ENCODE measurements at places on chromosomes 3 and 15.

GRCh38 chr3:119517112-119517511, 18.8 kb downstream of the TIMMDC1 start:
- DNase-seq, result no peak

DNA sequence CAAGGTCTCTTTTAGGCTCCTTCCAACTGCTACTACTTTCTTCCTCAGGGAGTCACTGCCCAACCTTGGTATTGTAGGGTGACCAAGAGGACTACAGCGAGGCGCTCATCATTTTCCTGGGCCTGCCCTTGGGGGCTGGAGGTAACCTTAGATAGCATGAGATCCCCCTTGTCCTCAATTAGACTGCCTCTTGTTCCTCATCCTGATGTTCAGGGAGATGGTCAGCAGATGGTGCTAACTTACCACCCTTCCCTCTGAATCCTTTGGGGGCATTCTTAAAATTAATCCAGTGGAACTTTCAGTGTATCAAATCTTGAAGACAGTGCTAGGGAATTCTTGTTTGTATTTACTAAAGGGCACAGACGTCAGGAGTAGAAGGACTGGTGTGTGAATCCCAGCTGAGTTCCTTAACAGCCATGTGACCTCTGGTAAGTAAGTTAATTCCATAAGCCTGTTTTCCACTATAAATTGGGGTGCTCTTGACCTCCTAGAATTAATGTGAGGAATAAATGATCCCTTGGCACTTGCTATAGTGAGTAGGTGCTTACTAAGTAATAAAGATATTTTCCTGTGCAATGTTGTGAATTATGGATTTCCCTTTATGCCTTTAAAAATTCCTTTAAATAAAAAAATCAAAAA, 4.1 kb upstream of the CLPX start:
- peak; percentile 69 for DNase-seq

- DNase-seq, result peak; percentile 59
Measured at GRCh38 chr3:71050538-71051258, 532.8 kb downstream of the FOXP1 start.

DNA sequence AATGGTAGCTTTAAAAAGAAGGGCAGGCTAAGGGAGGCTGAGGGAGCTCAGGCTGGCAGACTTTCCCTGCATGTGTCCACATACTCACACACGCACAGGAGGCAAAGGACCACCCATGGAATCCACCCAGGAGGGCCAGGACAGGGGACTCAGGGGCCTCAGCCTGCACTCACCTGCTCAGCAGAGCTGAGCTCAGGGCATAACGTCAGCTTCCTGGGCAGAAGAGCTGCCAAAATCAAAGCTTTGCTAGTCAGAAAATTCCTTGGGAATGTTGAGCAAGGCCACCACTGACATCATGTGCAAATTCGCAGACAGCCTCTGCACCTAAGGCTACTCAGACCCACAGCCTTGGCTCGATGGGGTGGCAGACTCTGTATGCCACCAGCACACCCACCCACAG, 16.4 kb upstream of the ALAS1 start:
- DNase-seq, result peak; percentile 63

- DNase-seq, result no peak
Measured at GRCh38 chr3:123096126-123096525, 29.3 kb downstream of the PDIA5 start.

DNA sequence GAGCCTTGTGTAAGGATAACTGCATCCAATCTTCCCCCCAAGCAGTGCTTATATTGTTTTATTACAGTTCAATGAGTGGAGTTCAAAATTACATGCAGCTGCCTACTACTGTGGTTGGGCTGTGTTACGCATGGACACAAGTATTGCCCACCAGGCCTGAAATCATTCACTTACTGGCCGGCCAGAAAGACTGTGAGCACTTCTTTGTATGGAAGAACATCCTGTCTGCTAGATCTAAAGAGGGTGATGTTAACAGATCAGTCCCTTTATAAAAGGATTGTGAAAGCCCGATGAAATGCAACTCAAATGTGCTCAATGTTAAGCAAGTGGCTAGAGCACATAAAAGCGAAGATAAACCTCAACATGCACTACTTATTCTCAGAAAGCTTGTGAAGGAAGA, 132.5 kb downstream of the FOXP1 start:
- DNase-seq, result no peak

DNA sequence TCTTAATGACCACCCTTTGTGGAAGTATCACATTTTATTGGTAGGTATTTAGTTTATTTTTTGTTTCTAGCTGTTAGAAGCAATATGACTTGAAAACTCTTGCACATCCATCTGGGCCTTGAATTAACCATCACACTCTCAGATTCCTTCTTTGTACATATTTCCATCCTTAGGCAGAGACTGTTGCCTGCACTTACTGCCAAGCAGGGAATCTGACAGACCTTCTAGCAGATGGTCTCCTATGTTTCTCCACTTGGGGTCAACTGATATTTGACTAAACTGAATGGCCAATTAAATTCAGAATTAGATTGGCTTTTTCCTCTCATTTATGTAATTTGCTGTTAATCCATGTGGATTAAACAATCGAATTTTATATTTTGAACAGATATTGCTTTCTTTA, 324.9 kb upstream of the TGFBR2 start:
- DNase-seq, result no peak

DNA sequence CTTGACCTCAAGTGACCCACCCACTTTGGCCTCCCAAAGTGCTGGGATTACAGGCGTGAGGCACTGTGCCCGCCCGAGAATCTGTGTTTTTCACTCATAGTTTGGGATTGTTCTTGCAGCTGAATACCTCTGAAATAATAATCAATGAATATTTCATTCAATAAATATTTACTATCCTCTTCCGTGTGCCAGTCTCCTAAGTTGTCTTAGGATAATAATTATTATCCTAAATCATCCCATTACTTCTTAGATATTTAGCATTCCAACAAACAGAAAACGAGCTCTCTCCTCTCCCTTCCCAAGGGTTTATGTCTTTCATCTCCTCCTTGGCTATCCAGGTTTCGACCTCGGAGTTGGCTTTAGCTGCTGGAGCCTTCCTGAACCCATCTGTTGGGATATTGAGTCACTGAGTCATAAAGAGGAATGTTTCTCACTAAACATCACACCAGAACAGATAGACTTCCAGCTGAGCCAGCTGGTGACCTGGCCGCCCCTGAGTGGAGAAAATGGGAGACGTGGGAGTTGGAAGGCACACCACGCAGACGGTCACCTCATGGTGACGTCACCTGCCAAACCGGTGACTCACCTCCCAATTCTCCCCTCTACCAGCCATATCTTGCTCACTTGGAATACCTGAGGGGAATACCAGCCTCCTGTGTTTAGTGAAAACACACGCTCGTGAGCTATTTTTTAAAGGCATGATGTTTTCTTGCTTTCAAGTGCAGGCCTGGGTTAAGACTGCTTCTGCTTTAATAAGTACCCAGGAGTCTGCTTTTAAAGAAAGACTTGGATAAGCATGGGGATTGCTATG, 43.9 kb downstream of the BHLHE40 start:
- peak; percentile 99 for DNase-seq

- no peak for DNase-seq
Measured at GRCh38 chr3:97742036-97742435, 22.5 kb upstream of the ARL6 start.

DNA sequence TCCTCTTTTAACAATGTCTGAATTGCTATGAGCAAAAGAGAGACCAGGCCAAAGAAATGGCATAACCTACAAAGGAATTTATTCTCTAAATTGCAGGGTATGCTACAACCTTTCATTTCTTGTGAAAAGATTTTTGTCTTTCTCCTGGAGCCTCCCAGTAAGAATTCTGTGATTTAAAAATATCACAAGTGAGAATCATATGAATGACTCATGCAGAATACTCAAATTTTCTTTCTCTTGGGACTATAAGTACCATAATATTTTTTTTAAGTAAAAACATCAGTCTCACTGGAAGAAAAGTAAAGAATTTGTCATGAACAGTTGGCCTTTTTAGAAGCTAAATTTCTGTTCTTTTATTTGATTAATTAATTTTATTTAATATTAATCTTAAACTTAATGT, 26.3 kb downstream of the SYNPR start:
- DNase-seq, result no peak

- DNase-seq, result peak; percentile 57
Measured at GRCh38 chr3:63478990-63479660, 173.3 kb upstream of the SNTN start.

DNA sequence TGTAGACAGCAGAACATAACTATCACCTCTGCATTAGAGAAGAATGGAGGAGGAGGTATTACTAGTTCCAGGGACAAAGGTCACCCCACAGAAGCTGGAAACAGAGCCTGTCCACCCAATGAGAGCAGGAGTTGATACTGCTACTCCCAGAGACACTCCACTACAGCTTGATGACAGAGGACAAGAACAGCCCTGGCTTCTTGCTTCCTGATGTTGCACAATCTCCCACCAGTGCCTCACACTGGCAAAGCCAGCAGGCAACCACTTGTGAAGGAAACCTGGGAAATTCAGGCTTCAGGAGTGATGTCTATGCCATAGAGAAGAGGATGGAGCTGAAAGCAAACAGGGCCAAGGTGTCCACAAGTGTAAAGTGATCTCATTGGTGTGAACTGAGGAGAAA, 78.0 kb upstream of the POU1F1 start:
- no peak for DNase-seq

DNA sequence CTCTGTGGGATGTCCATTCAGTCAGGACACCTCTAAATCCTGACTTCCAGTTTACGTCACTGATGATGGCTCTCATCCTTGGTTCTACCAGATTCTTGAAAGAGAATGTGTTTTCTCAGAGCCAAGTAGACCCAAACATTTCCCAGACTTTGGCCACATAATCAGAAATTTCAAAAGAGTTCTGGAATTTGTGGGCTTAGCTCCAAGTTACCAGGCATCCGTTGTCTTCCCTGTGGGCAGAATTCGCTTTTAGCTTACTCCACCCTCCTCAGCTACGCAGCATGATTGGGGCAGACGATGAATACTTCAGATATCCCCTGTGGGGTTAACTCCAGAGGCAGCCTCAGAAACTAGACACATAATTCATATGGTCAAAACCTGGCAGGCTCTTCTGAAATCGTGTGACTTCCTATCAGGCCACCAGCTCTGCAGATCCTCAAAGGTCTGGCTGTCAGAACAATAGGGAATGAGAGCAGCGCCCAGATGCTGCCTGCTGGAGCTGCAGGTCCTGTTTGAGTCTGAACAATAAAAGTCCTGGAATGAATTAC, 30.6 kb downstream of the CRTC3 start:
- peak; percentile 99 for DNase-seq

DNA sequence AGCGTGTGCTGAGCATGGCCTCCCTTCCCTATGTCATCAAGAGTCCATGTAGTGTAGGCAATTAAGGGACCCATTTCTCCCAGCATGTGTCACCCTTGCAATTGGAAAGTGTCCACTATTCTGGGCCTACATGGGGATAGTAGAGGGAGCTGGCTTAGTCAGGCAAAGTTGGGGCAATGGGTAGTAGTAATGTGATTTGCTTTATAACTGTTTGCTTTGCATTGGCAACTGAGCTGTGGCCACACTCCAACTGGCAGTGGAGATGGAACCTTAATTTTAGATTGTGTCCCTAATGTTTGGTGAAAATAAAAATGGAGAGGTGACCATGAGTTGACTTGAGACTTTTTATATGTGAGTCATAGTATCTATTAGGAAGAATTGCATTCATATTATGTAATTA, 97.7 kb upstream of the SAMMSON start:
- no peak for DNase-seq

DNA sequence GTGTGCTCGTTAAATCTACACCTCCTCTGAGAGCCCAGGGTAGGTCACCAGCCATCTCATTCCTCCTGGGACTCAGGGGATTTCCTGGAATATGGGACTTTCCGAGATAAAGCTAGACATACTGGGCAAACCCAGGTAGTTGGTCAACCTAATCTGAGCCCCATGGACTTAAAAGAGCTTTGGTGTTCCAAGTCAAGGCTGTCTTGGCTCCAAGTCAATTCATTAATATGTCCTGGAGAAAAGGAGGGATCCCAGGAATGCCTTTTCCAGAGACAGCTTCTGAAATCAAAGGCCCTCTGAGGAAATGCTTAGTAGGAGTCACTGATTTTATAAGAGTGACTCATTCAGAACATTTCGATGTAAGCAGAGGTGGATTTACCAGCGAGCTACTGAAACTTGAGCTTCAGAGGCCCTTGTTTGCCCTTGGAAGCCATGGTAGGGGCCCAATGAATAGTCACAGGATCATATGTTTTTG, 137.3 kb upstream of the UBE2E1 start:
- peak; percentile 91 for DNase-seq

- DNase-seq, result no peak
Measured at GRCh38 chr3:123361071-123361470, 87.8 kb downstream of the ADCY5 start.

DNA sequence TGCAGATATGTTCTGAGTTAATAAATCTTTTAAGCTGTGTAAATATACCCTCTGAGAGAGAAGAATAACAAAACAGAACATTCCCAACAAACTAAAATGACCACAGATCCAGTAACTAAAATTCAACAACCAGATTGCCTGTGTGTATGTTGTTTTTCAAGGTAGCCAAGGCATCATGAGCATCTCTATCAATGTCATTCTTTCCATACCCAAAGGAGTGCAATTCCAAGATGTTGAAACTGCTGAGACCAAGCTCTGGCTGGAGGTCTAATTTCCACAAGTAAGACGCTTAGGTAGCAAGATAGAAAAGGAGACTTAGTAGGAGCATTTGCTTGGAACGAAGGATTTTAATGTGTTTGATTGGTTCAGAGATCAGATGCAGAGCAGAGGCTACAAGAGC, 276.3 kb downstream of the RBMS3 start:
- no peak for DNase-seq

- DNase-seq, result peak; percentile 35
Measured at GRCh38 chr3:188421836-188422540, 268.0 kb downstream of the LPP start.
